ENCODE measurements at places on chromosomes 12 and 14. TPM values are rescaled to one million over a fixed set of nuclear protein-coding genes. Genes with fewer than 3 reads are reported as not detected.

DNA sequence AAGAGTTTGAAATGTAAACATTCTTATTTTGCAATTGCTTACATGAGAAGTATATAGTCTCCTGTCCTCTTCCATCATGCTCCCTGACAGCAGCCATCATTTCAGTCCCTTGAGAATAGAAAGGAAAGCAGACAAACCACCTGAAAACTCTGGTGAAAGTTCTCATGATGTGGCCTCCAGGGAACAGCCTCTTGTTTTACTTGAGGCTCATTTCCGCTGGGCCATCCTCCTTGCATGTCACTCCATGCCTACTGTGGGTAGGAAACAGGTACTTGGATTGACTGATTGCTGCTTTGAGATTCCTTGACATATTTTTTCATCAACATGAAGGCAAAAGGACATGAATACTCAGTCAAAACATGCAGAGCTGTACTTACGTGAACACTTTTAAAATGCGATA is 6.0 kb downstream of the SYT1 start:
- H3K4me1 ChIP-seq: no peaks in the 10 kb centered on the region
- no peak for DNase-seq
- H3K27ac ChIP-seq: no peak overlapping the region
- H3K4me3 ChIP-seq: no peak overlapping the region

GRCh38 chr14:71472356-71473340 is 459.6 kb upstream of the RGS6 start:
- no peaks in the 10 kb centered on the region for H3K36me3 ChIP-seq
- H3K27me3 ChIP-seq: no peaks in the 10 kb centered on the region
- no peak overlapping the region for H3K27ac ChIP-seq
- no peak overlapping the region for H3K4me3 ChIP-seq
- no peak for DNase-seq

- H3K27ac ChIP-seq: no peak overlapping the region
- no peak for DNase-seq
- no peaks in the 10 kb centered on the region for H3K4me1 ChIP-seq
- H3K27me3 ChIP-seq: no peaks in the 10 kb centered on the region
Measured at GRCh38 chr12:91892081-91892855, 253.4 kb downstream of the BTG1 start.

- DNase-seq: peak; percentile 34
- peaks cover 44% of the 10 kb centered on the region for H3K4me1 ChIP-seq
- no peaks in the 10 kb centered on the region for H3K36me3 ChIP-seq
- H3K27me3 ChIP-seq: no peaks in the 10 kb centered on the region
- no peak overlapping the region for H3K27ac ChIP-seq
Measured at GRCh38 chr12:89173096-89173495, 179.2 kb downstream of the DUSP6 start.

Gene HSPA2
- polyA plus RNA-seq: not detected

Gene C12orf60
- 0.46 TPM for polyA plus RNA-seq

GRCh38 chr12:9404031-9404430 is 195.8 kb upstream of the PZP start:
- H3K27ac ChIP-seq: no peak overlapping the region
- no peaks in the 10 kb centered on the region for H3K36me3 ChIP-seq
- no peaks in the 10 kb centered on the region for H3K4me1 ChIP-seq
- DNase-seq: no peak
- H3K4me3 ChIP-seq: no peak overlapping the region

DNA sequence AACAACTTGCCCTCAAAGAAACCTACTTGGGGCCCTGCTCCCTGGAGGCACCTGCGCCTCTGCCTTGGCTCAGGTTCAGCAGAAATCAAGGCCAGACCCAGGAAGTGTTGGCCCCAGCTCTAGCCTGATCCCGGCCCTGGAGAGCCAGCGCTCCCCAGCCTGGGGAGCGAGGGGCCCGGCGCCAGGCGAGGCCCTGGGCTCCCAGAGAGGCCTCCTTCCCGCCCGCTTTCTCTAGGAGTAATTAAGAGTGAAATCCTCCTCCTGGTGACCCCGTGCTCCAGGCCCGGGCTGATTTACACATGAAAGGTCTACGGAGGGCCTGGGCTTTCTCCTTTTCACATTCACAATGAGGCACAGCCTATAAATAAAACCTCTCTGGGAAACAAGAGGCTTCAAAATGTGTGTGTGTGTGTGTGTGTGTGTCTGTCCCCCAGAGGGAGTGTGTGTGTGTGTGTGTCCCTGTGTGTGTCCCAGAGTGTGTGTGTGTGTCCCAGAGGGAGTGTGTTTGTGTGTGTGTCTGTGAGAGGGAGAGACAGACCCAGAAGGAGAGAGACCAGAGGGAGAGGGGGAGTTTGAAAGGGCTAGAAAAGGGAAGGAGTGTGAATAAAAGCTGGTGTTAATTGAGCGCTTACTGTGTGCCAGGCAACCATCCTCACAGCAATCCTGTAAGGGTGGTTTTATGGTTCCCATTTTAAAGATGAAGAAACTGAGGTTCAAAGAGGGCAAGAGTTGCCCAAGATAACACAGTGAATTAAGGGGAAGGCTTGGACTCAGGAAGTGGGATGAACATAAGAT is 23.8 kb upstream of the COX6A1 start:
- no peak overlapping the region for H3K4me3 ChIP-seq
- H3K36me3 ChIP-seq: no peaks in the 10 kb centered on the region
- no peaks in the 10 kb centered on the region for H3K27me3 ChIP-seq
- H3K27ac ChIP-seq: no peak overlapping the region
- no peaks in the 10 kb centered on the region for H3K4me1 ChIP-seq
- no peak for DNase-seq

DNA sequence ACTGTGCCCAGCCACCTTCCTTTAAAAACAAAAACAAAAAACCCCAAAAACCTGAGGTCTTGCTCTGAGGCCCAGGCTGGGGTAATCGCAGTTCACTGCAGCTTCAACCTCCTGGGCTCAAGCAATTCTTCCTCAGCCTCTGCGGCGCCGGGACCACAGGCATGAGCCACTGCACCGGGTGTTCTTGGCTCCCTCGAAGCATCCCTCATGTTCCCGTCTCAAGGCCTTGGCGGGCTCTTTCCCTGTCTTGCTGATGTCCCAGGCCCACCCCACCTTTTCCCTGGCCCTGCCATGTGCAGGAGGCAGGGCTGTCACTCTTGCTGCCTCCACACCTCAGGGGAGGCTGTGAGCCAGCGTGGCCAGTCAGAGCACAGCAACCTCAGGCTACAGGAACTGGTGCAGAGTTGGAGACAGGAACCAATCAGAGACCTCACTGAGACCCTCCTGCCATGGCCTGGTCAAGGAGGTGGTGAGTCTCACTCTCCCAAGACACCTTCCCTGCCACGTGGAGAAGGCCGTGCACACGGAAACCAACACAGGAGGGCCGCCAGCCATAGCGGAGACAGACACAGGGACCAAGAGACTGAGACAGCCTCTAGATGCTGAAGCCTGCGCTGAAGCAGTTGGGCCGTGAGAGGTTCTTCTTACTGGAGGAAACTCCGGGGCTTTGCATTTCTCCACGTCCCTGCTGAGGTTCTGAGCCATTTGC is 6.0 kb upstream of the AMN start:
- no peak overlapping the region for H3K4me3 ChIP-seq
- peaks cover 5% of the 10 kb centered on the region for H3K36me3 ChIP-seq
- no peaks in the 10 kb centered on the region for H3K4me1 ChIP-seq
- H3K27me3 ChIP-seq: no peaks in the 10 kb centered on the region
- DNase-seq: no peak
- no peak overlapping the region for H3K27ac ChIP-seq

- no peaks in the 10 kb centered on the region for H3K4me1 ChIP-seq
- H3K36me3 ChIP-seq: peaks cover 72% of the 10 kb centered on the region
- H3K27me3 ChIP-seq: no peaks in the 10 kb centered on the region
- DNase-seq: no peak
- H3K27ac ChIP-seq: no peak overlapping the region
- no peak overlapping the region for H3K4me3 ChIP-seq
Measured at GRCh38 chr12:15555446-15555845, 233.1 kb downstream of the PTPRO start.

Gene AKAP6
- polyA plus RNA-seq: not detected

GRCh38 chr12:106973545-106973944 is 13.4 kb downstream of the MTERF2 start:
- H3K27me3 ChIP-seq: no peaks in the 10 kb centered on the region
- H3K4me1 ChIP-seq: no peaks in the 10 kb centered on the region
- no peak overlapping the region for H3K27ac ChIP-seq
- no peak for DNase-seq
- H3K4me3 ChIP-seq: no peak overlapping the region

GRCh38 chr14:45254771-45255170 is 1.8 kb upstream of the MIS18BP1 start:
- peak; percentile 54 for DNase-seq
- peaks cover 36% of the 10 kb centered on the region for H3K4me1 ChIP-seq
- no peaks in the 10 kb centered on the region for H3K27me3 ChIP-seq
- no peak overlapping the region for H3K27ac ChIP-seq
- no peak overlapping the region for H3K4me3 ChIP-seq

Gene TWF1
- 9.9 TPM for polyA plus RNA-seq

- H3K4me3 ChIP-seq: no peak overlapping the region
- no peaks in the 10 kb centered on the region for H3K36me3 ChIP-seq
- no peaks in the 10 kb centered on the region for H3K4me1 ChIP-seq
- no peak overlapping the region for H3K27ac ChIP-seq
- H3K27me3 ChIP-seq: no peaks in the 10 kb centered on the region
- DNase-seq: no peak
Measured at GRCh38 chr14:67576216-67576955, 23.7 kb downstream of the PIGH start.

- no peaks in the 10 kb centered on the region for H3K4me1 ChIP-seq
- DNase-seq: no peak
- no peaks in the 10 kb centered on the region for H3K36me3 ChIP-seq
- H3K27ac ChIP-seq: no peak overlapping the region
- no peak overlapping the region for H3K4me3 ChIP-seq
- H3K27me3 ChIP-seq: no peaks in the 10 kb centered on the region
Measured at GRCh38 chr14:33993246-33993645, 42.4 kb upstream of the EGLN3 start.

DNA sequence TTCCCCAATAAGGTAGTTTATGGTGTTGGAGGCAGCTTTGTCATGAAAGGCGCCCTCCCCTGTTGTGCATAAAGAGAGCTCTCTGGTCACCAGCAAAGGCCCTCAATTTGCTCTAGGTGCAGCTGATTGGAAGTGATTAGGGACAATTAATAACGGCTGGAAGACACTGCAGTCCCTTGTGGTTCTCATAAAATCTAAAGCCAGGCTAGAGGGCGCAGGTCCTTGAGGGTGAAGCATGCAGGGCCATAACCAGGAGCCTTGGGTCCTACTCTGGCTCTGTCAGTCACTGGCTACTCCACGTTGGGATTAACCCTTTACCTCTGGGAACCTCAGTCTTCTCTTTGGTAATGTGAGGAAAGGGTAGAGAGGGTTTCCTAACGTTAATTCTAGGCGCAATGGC is 1.9 kb downstream of the DAAM1 start:
- no peak overlapping the region for H3K27ac ChIP-seq
- no peaks in the 10 kb centered on the region for H3K36me3 ChIP-seq
- peaks cover 15% of the 10 kb centered on the region for H3K27me3 ChIP-seq
- H3K4me3 ChIP-seq: peak overlapping the region; percentile 95

Gene SERPINA10
- polyA plus RNA-seq: not detected

Gene KCNH3
- 18.2 TPM for polyA plus RNA-seq

- H3K4me3 ChIP-seq: no peak overlapping the region
- DNase-seq: no peak
- no peaks in the 10 kb centered on the region for H3K4me1 ChIP-seq
- H3K36me3 ChIP-seq: no peaks in the 10 kb centered on the region
- peaks cover 7% of the 10 kb centered on the region for H3K27me3 ChIP-seq
Measured at GRCh38 chr12:113119980-113120669, 15.4 kb downstream of the RASAL1 start.

DNA sequence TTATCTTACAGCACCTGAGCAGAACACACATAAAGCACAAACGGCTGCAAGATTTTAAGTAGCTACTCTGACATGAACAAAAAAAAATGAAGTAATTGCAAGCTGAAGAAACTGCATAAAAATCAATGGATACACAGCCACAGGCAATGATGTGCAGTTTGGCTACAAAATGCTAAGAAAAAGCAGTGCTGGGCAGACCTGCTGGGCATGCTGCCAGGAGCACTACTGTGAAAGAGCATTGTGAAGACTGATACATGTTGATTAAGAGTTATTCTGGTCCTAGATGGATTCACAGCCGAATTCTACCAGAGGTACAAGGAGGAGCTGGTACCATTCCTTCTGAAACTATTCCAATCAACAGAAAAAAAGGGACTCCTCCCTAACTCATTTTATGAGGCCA is 20.1 kb upstream of the RTN1 start:
- no peak for DNase-seq
- no peaks in the 10 kb centered on the region for H3K36me3 ChIP-seq
- no peaks in the 10 kb centered on the region for H3K4me1 ChIP-seq
- no peaks in the 10 kb centered on the region for H3K27me3 ChIP-seq
- no peak overlapping the region for H3K27ac ChIP-seq

Gene USP30
- polyA plus RNA-seq: 6.8 TPM

DNA sequence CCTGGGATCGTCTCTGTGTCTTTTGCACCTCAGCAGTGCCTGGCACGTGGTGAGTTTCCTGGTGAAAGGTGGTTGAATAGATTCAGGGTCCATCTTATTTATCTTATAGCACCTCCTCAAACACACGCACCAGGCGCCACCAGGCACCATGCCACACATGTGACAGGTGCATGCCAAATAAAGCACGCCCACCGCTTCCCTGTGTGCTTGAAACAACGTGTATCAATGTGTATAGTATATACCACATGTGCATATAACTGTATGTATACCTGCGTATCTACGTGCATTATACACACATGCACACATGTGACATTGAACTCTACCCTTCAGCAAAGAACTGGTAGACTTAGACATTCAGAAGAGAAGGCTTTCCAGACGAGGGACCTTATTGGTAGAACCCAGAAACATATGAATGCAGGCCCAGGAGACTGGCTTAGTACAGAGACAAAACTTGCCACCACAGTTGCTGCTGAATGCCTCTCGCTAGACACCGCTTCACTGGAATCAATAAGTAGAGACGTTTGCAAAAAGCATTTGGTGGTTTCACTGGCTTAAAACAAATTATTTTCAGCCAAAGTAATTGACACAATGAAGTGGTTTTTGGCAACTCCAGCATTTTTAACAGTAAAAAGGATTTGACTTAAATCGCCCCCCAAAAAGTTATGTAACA is 10.0 kb downstream of the EML1 start:
- no peak for DNase-seq
- no peak overlapping the region for H3K27ac ChIP-seq
- no peak overlapping the region for H3K4me3 ChIP-seq

DNA sequence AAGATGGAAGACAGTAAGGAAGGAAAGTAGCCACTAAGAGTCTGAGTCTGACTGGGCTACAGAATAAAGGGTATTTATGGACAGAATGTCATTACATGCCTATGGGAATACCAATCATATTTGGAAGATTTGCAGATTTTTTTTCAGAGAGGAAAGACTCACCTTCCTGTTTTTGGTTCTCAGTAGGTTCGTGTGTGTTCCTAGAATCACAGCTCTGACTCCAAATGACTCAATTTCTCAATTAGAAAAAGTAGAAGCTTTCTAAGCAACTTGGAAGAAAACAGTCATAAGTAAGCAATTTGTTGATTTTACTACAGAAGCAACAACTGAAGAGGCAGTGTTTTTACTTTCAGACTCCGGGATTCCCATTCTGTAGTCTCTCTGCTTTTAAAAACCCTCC is 15.4 kb upstream of the PAPLN start:
- no peaks in the 10 kb centered on the region for H3K27me3 ChIP-seq
- no peak overlapping the region for H3K27ac ChIP-seq
- H3K36me3 ChIP-seq: peaks cover 84% of the 10 kb centered on the region
- no peak for DNase-seq
- H3K4me1 ChIP-seq: no peaks in the 10 kb centered on the region

Gene PMCH
- not detected for polyA plus RNA-seq

Gene ANKRD33
- not detected for polyA plus RNA-seq

Data from CD14-positive monocyte (primary cell).